ENCODE measurements at places on chromosomes 13 and 19. TPM values are rescaled to one million over a fixed set of nuclear protein-coding genes. Genes with fewer than 3 reads are reported as not detected.

DNA sequence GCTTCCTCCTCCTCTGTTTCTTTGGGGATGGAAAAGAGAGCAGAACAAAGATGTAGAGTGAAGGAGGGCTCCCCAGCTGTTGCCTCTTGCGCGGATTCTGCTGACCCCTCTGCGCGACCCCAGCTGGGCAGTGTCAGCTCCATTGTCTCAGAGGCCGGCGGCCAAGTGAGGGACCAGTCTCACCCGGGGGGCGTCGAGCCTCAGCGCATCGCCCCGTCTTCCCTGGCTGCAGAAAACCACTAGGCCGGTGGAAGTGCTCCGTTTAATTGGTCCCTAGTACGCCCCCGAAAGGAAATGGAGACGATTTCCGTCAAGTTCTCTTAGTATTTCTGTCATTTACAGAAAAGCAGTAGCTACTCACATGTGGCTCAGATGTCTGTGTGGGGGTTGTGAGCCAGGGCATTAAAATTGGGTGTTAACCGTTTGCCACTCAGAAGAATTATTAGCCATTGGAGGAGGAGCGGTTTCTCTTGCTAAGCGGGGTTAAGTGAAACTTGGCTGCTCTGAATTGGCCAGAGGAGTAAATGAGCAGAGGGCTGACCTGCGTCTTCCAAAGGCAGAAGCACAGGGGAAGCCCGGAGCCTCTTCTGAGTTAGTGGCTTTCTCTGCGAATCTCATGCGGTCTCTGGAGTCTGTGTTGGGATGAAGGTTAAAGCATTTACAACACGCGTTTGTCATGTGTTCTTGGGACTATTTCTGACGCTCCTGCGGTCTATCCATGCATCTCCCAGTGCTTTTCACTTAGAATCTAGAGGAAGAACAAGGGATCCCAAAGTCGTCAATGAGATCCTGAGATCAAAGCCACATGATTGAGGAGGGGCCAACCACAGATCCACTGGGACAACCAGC, 132.8 kb upstream of the MYO16 start:
- no peaks in the 10 kb centered on the region for H3K36me3 ChIP-seq
- H3K27me3 ChIP-seq, result peaks cover 14% of the 10 kb centered on the region
- no peak overlapping the region for H3K27ac ChIP-seq
- no peaks in the 10 kb centered on the region for H3K4me1 ChIP-seq

TNPO2 gene
- 65.5 TPM for total RNA-seq

SETDB2 gene
- total RNA-seq, result 9.5 TPM

- DNase-seq, result no peak
- no peak overlapping the region for H3K27ac ChIP-seq
- no peaks in the 10 kb centered on the region for H3K4me1 ChIP-seq
- no peaks in the 10 kb centered on the region for H3K27me3 ChIP-seq
Observed at GRCh38 chr13:50378509-50379044, 363.3 kb downstream of the KCNRG start.

ZNF77 gene
- total RNA-seq, result 3.3 TPM

DNA sequence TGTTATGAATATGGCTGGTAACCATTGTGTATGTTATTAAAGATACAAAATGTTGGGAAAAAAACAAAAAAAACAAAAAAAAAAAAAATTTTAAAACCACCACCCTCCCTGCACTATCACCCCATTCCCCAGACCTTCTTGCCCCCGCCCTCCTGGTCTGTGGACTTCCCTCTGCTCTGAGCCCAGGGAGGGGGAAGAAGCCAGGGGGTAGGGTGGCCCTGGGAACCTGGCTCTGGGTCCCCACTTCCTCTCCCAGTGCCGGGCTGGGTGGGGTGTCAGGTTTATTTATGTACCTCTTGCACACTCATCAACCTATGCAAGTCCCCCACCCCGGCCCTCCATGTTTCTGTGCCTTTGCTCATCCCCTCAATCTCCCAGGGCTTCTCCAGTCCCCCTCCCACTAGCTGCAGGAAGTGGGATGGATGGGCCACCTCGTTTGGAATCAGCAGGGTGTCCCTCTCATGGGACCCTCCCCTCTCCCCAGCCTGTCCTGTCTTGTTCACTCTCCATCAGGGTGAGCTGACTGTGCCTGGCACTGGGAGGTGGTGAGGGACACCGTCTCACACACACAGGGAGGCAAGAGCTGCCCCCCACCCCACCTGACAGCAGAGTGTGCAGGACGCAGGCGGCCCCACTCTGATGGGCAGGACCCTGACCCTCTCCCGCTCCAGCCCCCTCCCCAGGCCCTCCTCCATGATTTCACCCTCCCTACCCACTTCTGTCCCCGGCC, 5.9 kb downstream of the PAF1 start:
- H3K4me3 ChIP-seq, result no peak overlapping the region
- H3K36me3 ChIP-seq, result peaks cover 17% of the 10 kb centered on the region
- no peak for DNase-seq
- no peaks in the 10 kb centered on the region for H3K27me3 ChIP-seq
- peaks cover 3% of the 10 kb centered on the region for H3K4me1 ChIP-seq
- no peak overlapping the region for H3K27ac ChIP-seq

- no peaks in the 10 kb centered on the region for H3K36me3 ChIP-seq
- no peak overlapping the region for H3K27ac ChIP-seq
- no peak overlapping the region for H3K4me3 ChIP-seq
- no peaks in the 10 kb centered on the region for H3K4me1 ChIP-seq
- no peaks in the 10 kb centered on the region for H3K27me3 ChIP-seq
Observed at GRCh38 chr13:31121379-31122140, 40.1 kb downstream of the HSPH1 start.
